GM12865 (cell line): ENCODE measurements at places on chromosomes 2 and 18.
A peak's percentile ranks its signal among the peaks of the same experiment; 100 is the strongest.

DNA sequence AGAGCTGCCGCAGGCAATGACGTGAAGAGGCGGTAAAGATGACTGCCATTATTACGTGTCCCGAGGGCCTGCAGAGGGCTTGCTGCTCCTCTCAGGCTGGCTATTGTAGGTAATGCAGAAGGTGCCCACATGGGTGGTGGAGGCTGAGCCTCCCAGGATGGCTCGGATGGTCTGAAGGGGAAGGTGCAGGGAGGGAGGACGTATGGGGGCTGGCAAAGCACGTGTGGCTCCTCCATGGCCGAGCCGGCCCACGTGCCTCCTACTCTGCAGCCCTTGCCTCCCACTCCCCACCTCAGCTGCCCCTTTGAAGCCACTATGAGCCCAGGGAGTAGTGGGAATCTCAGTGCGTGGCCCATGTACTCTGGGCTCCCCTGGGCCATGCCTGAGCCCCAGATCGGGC is 48.9 kb downstream of the EDAR start:
- DNase-seq, result no peak

DNA sequence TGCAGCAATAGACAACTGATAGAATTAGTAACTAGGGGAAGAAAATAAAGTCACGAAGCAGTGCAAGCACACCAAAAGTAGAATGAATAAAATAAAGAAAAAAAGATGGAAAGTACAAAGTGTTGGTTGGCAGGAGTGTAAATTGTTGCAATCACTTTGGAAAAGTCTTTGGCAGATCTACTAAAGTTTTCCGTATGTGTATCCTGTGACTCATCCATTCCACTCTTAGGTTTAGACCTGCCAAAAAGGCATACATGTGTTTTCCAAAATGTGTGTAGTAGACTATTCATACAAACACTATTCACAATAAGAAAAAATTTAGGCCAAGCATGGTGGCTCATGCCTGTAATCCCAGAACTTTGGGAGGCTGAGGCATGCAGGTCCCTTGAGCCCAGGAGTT is 282.1 kb upstream of the FSIP2 start:
- no peak for DNase-seq

DNA sequence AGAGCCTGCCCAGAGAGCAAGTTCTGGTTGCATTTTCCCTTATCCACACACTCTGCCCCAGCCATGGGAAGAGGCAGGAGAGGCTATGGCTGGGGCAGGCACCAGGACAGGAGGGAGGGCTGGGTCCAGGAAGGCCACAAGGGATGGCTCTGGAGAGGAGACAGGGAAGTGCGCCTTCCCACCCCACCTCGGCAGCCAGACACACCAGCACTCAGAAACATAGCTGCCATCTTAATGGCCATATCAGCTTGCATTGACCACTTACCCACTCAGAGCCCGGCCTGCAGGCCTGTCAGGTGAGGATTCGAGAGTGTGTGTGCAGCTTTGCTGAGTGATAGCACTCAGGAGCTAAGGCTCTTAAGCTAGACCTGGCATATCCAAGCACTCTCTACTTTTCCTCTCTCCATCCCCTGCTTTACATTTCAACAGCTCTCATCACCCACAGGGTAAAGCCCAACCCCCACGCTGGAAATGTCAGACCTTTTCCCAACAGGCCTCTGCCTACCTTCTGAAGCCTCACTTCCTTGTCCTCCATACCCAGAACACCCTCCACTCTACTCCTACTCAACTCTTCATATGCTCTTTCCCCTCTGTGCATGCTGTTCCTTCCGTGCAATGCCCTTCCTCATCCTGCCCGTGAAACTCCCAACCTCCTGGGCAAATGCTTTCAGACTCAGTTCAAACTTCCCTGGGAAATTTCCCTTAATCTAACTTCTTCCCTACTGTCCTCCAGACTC is 147.9 kb downstream of the TNS1 start:
- no peak for DNase-seq

GRCh38 chr2:112794131-112794733 is 9.9 kb upstream of the IL1A start:
- DNase-seq, result peak; percentile 82

DNA sequence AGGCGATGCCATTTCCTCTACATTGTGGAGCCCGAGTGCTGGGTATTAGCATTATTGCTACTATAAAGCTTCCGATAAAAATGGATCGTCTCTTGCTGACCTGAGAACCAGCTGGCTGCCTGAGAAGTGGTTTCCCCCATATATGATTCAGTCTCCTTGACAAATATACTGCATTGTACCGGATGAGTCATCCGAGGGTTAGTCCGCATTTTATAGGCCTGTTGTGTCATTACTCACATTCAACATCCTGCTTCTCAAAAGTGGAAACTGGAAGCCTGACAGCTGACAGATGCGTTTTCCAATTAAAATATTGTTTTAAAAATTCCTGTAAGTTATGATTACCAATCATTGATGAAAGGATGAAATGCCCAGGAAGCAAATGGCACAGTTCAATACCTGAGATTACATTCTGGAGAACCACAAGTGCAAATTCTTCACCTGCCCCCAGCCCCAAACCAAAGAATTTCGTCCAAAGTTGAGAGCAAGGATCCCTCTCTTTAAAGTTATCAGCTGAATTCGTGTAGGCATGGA is 65.7 kb downstream of the SPRED2 start:
- peak; percentile 84 for DNase-seq

- no peak for DNase-seq
These were observed 91.4 kb downstream of the ZNF385B start for GRCh38 chr2:179770029-179770428.

DNA sequence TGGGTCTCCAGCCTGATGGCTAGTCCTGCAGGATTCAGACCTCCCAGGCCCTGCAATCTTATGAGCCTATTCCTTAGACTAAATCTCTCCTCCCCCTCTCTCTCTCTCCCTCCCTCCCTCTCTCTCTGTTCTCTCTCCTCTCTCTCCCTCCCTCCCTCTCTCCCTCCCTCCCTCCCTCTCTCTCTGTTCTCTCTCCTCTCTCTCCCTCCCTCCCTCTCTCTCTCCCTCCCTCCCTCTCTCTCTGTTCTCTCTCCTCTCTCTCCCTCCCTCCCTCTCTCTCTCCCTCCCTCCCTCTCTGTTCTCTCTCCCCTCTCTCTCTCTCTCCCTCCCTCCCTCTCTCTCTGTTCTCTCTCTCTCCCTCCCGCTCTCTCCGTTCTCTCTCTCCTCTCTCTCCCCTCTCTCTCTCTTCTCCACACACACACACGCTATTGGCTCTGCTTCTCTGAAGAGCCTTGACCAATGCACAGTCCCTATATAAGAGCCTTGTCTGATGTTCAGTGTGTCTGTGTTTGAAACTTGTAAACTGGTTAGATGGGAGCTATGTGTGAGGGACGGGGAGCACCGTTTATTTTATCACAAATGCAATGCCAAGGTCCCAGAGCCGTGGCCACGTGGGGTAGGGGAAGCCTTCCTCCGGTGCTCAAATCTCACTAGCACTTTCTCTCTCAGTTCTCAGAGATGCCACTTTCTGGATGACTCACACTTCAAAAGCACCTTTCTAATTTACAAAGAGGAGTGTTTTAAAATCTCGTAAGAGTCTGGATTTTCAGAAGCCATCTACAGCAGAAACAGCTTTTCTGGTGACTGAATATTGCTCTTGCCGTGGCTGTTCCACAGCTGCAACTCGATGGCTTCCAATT is 9.4 kb upstream of the PRLH start:
- DNase-seq, result peak; percentile 94
